ENCODE measurements at places on chromosomes 4 and X. TPM values are rescaled to one million over a fixed set of nuclear protein-coding genes. Genes with fewer than 3 reads are reported as not detected.

The F8A2 gene
- total RNA-seq = not detected

The MAGEA1 gene
- total RNA-seq = not detected

The KLHL13 gene
- 1.1 TPM for total RNA-seq

The AADAT gene
- total RNA-seq = 6.9 TPM

Data from melanocyte of skin (primary cell).